Immature natural killer cell (primary cell): ENCODE measurements at places on chromosomes 16 and 17. TPM values are rescaled to one million over a fixed set of nuclear protein-coding genes. Genes with fewer than 3 reads are reported as not detected.
A peak's percentile ranks its signal among the peaks of the same experiment; 100 is the strongest.

- H3K4me3 ChIP-seq, result no peak overlapping the region
- H3K36me3 ChIP-seq, result no peaks in the 10 kb centered on the region
- H3K4me1 ChIP-seq, result no peaks in the 10 kb centered on the region
- DNase-seq, result no peak
- no peak overlapping the region for H3K27ac ChIP-seq
- peaks cover 2% of the 10 kb centered on the region for H3K27me3 ChIP-seq
These were observed 141.7 kb upstream of the ASIC2 start for GRCh38 chr17:33434841-33435240.

DNA sequence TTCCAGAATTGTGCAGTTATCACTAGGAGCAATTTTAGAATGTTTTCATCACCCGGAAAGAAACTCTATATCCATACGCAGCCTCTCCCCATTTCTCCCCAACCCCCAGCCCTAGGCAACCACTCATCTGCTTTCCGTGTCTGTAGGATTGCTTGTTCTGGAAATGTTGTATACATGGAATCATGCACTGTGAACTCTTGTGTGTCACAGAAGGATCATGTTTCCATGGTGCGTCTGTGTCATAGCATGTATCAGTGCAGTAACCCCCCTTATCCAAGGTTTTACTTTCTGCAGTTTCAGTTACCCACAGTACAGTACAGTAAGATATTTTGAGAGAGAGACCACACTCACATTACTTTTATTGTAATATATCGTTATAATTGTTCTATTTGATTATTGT is 299.4 kb downstream of the CPPED1 start:
- H3K36me3 ChIP-seq, result no peaks in the 10 kb centered on the region
- H3K4me3 ChIP-seq, result no peak overlapping the region
- peaks cover 2% of the 10 kb centered on the region for H3K27me3 ChIP-seq

- H3K36me3 ChIP-seq, result peaks cover 10% of the 10 kb centered on the region
- H3K27me3 ChIP-seq, result peaks cover 2% of the 10 kb centered on the region
- no peak overlapping the region for H3K4me3 ChIP-seq
- H3K4me1 ChIP-seq, result no peaks in the 10 kb centered on the region
These were observed 18.3 kb upstream of the HAS3 start for GRCh38 chr16:69087161-69087581.

- peaks cover 24% of the 10 kb centered on the region for H3K27me3 ChIP-seq
- H3K4me1 ChIP-seq, result peaks cover 29% of the 10 kb centered on the region
- H3K4me3 ChIP-seq, result peak within 1 kb of the TSS; percentile 83
- DNase-seq, result peak; percentile 65
These were observed at the start of gene NGFR for GRCh38 chr17:49494986-49495841. Gene NGFR, plus strand, starts transcription at chr17:49495293. Its CDS starts 125 bp downstream, at chr17:49495418.

DNA sequence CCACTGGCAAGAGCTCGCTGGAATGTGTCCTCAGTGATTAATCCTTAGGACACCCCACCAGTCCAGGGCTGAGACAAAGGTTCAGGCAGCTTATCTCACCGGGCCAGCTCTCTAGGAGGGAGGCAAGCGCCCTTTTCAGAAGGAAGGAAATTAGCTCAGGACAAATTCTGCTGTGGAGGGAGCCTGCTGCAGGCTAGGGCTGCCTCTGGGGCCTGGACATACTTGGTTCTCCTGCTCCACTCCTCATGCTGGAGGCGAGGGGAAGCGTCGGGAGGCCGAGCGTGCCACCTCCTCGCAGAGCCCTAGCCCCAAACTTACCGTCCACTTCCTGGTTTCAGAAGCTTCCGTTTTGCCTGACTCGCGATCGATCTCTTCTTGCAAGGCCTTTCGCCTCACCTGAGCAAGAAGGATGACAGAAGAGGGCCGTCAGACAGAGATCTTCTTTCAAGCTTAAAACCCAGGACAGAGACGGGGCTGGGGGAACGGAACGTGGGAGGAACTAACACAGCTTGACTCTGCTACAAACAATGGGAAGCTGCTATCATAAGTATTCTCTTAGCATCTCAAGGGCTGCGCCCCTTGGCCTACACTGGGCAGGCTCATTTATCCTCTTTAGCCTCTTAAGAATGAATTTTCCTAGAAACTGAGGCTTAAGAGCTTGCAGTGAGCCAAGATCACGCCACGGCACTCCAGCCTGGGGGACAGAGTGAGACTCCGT is 7.7 kb downstream of the KNOP1 start:
- DNase-seq, result no peak
- no peak overlapping the region for H3K4me3 ChIP-seq
- H3K4me1 ChIP-seq, result no peaks in the 10 kb centered on the region
- H3K27ac ChIP-seq, result no peak overlapping the region
- H3K27me3 ChIP-seq, result peaks cover 4% of the 10 kb centered on the region
- H3K36me3 ChIP-seq, result peaks cover 17% of the 10 kb centered on the region

DNA sequence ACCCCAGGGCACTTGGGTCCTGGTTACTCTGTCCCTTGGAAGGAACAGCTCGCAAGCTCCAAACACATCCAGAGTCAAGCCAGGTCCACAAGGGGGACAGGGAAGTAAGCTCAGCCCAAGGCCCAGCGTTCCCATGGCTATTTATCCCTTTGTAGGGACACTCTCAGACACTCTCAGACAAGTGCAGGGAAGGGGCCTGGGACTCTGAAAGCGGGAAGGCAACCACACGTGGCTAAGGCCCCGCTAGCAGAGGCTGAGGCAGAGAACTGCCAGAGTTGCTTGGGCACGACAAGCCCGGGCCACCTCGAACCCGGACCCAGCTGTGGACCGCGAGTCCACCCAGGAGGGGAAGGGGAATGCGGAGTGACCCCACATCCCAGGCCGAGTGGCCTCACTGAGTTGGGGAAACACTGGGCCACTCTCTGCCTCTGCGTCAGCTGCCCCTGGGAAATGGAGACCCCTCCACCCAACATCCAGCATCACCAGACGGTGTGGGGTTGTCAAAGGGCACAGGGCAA is 10.2 kb downstream of the NPTX1 start:
- DNase-seq, result no peak
- H3K36me3 ChIP-seq, result no peaks in the 10 kb centered on the region

CMTR2 gene
- polyA plus RNA-seq, result 18.6 TPM

DNA sequence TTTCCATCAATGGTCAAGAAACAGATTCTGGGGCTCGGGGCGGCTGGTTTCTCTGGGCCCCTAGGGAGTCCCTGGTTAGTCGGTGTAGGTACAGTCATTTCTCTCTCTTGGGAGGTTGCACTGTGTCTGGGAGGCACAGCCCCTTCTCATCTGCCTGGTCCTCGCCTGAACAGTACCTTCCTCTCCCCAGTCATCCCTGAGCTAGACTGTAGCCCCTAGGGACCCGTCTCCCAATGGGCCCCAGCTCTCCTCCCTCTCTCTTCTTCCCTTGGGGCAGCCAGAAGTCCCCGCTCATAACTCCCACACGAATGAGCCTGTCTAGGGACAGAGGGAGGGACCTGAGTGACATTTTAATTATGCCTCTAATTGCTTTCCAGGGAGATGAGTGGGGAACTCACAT is 20.2 kb upstream of the CPSF4L start:
- H3K27ac ChIP-seq, result no peak overlapping the region
- no peaks in the 10 kb centered on the region for H3K4me1 ChIP-seq
- H3K4me3 ChIP-seq, result no peak overlapping the region

GRCh38 chr17:80252871-80253270 is 7.8 kb upstream of the RNF213 start:
- DNase-seq, result peak; percentile 60
- no peaks in the 10 kb centered on the region for H3K36me3 ChIP-seq
- H3K4me3 ChIP-seq, result no peak overlapping the region
- peaks cover 23% of the 10 kb centered on the region for H3K4me1 ChIP-seq
- H3K27me3 ChIP-seq, result peaks cover 5% of the 10 kb centered on the region

DNA sequence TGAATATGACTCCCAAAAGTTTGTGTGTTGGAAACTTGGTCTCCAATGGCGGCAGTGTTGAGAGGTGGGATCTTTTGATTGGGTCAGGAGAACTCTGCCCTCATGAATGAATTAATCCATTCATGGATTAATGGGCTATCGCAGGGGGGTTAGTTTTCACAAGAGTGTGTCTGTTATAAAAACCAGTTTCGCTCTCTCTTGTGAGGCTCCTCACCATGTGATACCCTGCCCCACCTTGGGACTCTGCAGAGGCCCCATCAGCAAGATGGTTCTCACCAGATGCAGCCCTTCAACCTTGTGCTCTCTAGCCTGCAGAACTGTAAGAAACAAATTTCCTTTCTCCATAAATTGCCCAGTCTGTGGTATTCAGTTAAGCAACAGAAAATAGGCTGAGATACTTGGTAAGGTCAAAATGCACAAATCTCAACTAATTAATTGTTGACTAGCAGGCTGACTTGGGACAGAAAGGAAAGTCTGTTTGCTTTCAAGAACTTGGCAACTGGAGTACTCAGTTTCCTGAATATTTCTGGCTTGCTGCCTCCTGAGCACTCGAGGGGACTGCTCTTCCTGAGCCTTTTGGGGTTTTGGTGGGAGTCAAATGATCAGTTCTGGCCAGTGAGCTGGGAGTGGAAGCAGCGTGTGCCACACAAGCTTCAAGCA is 13.8 kb upstream of the CCL17 start:
- H3K27ac ChIP-seq, result no peak overlapping the region
- no peaks in the 10 kb centered on the region for H3K4me1 ChIP-seq
- no peak for DNase-seq
- peaks cover 6% of the 10 kb centered on the region for H3K27me3 ChIP-seq
